ENCODE measurements at places on chromosomes 1 and 21.

GRCh38 chr1:44327679-44328491, 27.2 kb downstream of the ERI3 start:
- DNase-seq = no peak

DNA sequence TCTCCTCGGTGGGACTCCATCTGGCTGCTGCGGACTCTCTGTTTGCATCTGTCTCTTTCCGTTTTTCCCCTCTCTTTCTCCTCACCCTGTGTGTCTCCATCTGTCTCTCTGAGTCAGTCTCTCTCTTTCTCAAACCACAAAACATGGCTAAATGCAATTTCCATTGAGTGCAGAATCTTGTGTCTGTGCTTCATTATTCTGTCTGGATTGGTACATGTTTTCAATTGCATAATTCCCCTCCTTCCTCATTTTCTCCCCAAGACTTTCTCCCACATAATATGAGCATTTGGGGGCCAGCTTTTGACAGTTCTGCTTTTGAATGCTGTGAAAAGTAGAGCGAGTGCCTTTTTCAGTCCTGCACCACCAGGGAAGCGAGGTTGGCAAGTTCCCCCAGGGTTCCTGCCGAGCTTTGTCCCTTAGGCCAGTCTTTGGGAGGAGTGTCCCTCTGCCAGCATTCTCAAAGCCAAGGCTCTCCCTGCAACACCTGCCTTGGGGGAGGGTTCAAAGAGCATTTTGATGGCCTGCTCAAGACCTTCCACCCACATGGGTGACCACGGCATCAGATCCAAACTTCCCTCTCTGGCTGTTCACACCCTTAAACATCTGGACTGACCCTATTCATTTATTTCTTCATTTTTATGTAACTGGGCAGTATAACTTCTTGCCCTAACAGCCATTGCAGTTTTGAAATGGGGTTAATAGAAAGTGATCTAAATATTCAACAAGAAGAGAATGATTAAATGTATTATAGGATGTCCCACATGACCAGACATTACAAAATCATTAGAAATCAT, 32.8 kb upstream of the SCMH1 start:
- no peak for DNase-seq

- no peak for DNase-seq
Measured at GRCh38 chr21:42047821-42048613, 23.1 kb upstream of the UMODL1 start.

- no peak for DNase-seq
Measured at GRCh38 chr1:82273816-82274215, 473.1 kb downstream of the ADGRL2 start.

DNA sequence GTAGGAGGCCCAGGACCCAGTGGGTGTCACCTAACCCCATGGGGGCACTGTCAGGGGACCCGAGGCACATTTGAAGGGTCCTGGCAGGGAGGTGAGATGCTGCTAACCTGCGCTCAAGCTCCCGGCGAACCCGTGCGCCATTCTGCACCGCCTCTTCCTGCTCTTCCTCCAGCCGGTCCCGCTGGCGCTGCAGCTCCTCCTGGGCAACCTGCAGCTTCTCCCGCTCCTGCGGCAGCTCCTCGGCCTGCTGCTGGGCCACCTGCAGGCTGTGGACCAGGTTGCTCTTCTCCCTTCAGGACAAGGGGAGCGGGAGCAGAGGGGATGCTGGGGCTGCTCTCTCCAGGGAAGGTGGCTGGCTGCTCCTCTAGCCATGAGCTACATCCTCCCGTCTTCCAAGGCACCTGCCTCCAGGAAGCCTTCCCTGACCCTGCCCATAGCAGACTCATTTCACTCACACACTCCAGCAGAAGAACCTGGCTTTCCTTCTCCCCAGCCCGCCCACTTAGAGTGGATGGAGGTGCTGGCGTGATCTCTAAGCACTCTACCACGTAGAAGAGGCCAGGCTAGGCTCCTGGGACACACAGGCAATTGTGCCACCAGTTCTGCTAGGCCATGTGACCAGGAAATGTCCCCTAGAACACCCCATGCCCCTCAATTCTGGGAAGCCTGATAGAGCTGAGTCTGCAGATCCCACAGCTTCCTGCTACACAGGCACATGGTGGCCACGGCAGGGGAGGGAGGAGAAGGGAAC, 15.2 kb upstream of the NBPF1 start:
- no peak for DNase-seq

DNA sequence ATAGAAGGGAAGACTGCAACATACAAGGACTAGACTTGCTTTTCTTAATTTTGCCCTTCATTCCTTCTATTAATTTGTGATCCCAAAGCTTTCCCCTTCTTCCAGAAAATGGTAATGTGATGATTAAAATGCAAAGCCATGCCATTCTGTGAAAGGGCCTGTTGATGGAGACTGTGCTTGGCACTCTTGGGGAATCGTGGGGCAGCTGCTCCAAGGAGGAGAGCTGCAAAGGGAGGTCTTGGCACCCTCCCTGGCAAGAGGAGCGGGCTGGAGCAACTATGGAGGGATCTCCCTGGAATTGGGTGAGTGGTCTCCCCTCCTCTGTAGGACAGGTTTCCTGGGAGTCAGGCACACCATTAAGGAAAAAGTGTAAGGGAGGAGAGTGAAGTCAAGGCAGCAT, 16.6 kb downstream of the CACNA1S start:
- DNase-seq = no peak

DNA sequence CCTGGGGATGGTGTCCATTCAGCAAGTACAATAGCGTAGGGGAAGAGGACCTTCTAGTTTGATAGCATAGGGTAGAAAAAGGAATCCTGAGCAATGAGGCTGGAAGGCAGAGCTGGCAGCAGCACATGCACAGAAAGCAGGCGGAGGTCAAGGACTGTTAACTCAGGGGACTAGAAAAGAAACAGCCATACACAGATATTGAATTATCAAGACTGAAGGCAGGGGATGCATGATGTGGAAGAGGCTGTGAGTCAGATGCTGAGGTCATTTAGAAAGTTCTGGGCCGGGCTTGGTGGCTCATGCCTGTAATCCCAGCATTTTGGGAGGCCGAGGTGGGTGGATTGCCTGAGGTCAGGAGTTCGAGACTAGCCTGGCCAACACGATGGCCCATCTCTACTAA, 65.6 kb downstream of the OPTC start:
- DNase-seq = no peak

- DNase-seq = no peak
Measured at GRCh38 chr1:247266053-247266452, 10.2 kb downstream of the VN1R5 start.

- no peak for DNase-seq
Measured at GRCh38 chr1:143735764-143736461, 235.9 kb downstream of the FAM72C start.

DNA sequence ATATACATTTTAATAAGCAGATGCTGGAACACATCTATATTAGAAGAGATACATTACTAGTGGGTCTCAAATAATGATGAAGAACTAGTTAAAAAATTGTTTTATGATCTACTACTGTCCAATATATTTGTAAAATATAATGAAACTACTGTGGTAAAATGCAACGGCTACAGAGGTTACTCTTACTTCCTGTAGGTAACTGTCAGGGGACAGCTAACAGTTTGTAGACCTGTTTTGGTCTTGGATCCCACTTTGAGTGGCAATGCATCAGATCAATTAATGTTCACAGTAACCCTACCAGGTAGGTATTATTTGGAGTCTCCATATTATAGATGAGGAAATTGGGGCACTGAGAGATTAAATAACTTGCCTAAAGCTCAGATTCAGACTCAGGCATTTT, 26.7 kb upstream of the MYSM1 start:
- no peak for DNase-seq

- no peak for DNase-seq
Measured at GRCh38 chr1:203081465-203082230, 4.2 kb downstream of the MYOG start.

- peak; percentile 67 for DNase-seq
Measured at GRCh38 chr1:227563324-227564201, at the start of gene ZNF678. TSS of gene ZNF678 (plus strand) at chr1:227563556. CDS start at chr1:227650992, 87,436 bp downstream.

- DNase-seq = no peak
Measured at GRCh38 chr1:32063261-32063681, 9.5 kb upstream of the TMEM39B start.

DNA sequence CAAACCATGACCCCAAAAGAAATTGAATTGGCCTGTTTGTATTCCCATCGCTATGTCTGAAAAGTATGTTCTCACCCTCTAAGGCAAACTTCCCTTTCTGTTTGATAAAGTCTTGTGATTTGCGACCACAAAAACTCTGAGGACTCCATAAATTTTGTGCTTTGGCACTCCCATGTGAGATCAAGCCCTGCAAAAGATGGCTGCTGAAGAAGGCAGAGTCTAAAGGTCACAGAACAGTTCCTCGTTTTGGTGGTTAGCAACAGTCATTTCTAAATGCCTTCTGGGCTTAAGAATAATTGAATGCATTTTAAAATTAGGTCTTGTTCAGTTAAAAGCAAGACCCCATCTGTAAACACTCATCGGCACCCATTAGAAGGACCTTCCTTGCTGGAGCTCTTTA, 441.6 kb downstream of the OMA1 start:
- no peak for DNase-seq

DNA sequence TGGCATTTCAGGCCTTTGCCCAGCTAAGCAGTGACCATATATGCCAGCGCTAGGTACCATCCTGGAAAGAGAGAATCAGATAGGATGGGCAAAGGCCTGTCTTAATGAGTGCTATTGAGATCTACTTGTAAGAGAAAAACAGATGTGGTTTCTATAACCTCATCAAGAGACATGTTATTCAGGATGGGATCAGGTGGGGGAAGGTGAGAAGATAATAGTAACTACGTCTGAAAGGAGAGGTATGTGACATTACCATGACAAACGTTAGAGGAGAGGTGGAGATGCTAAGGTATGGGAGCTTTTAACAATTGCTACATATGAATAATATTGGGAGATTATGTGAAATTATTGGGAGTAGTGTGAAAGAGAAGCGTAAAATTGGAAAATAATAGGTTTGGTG, 204.2 kb upstream of the PLXNA2 start:
- no peak for DNase-seq

GRCh38 chr1:65419681-65420589, 533 bp upstream of the LEPR start:
- DNase-seq = peak; percentile 96

GRCh38 chr21:44755227-44755626, 43.9 kb upstream of the TSPEAR start:
- no peak for DNase-seq

- DNase-seq = no peak
Measured at GRCh38 chr1:175081983-175082382, 14.3 kb downstream of the TNN start.

- DNase-seq = no peak
Measured at GRCh38 chr1:116076831-116077230, 34.4 kb upstream of the MAB21L3 start.

- no peak for DNase-seq
Measured at GRCh38 chr1:3733094-3733882, 19.0 kb upstream of the CCDC27 start.

- DNase-seq = no peak
Measured at GRCh38 chr1:36157115-36157903, 1.3 kb downstream of the MAP7D1 start.

DNA sequence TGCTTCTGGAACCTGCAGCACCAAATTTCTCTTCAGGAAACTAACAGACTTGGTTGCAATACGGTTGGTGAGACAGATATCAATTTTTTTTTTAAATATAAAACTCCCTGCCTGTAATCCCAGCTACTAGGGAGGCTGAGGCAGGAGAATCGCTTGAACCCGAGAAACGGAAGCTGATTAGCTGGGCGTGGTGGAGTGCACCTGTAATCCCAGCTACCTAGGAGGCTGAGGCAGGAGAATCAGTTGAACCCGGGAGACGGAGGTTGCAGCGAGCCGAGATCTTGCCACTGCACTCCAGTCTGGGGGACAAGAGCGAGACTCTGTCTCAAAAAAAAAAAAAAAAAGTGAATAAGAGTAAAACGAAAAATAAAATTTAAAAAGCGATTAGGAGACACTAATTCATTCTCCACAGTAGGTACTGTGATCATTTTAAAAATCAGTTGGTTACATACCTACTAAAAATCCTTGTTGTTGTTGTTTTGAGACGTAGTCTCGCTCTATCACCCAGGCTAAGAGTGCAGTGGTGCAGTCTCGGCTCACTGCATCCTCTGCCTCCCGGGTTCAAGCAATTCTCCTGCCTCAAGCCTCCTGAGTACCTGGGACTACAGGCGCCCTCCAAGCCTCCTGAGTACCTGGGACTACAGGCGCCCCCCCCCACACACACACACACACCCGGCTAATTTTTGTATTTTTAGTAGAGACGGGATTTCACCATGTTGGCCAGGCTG, 796 bp upstream of the RBM8A start:
- no peak for DNase-seq

DNA sequence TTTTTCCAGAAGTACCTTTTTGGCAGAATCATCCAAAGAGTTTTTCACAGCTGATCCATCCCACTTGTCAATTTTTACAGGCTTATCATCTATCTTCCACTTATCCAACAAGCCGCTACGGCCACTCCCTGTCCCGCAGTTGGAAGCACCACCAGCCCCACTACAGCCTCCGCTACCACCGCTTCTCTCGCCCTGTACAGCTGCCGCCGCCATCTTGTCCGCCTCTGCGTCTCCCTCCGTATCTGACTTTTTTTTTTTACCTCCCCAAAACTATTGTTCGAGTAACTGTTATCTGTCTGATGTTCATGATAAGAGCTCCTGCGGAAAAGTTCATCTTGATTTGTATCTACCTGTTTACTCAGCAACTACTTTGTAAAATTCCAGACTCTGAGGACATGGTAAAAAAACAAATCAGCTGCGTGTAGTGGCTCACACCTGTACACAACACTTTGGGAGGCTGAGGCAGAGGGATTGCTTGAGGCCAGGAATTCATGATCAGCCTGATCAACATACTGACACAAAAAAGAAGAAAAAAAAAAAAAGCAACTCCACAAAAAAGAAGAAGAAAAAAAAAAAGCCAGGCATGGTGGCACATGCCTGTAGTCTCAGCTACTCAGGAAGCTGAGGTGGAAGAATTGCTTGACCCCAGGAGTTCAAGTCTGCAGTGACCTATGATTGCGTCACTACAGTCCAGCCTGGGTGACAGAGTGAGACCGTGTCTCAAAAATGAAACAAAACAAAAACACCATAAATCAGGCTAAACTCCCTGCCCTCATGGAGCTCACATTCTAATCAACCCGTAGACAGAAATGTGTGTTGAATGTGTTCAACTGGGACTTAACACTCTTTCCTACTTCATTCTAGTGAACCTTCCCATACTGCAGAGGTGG, 8.0 kb upstream of the EYA3 start:
- no peak for DNase-seq
